Heart left ventricle (tissue), 16 donors: ENCODE measurements at places on chromosomes 13 and 19.

GRCh38 chr19:51473009-51473707 is 5.2 kb upstream of the CEACAM18 start:
- peak; percentile 71 for DNase-seq

DNA sequence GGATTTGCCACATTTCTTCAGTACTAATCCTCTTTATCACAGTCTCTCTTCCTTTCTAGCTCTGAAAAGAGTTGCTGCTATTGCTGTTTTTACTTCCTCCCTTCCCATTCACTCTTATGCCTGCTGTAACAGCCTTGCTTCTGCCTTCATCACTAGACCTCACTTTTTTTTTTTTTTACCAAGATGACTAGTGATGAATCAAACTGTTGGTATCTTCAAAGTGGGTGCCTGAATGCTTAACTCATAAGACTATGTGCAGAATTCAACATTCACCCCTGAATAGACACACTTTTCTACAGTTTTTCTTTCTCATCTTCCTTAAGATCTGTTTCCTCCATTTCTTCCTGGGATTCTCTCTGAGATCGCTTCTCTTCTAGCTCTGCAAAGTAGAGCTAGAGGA is 217.2 kb upstream of the HTR2A start:
- no peak for DNase-seq

DNA sequence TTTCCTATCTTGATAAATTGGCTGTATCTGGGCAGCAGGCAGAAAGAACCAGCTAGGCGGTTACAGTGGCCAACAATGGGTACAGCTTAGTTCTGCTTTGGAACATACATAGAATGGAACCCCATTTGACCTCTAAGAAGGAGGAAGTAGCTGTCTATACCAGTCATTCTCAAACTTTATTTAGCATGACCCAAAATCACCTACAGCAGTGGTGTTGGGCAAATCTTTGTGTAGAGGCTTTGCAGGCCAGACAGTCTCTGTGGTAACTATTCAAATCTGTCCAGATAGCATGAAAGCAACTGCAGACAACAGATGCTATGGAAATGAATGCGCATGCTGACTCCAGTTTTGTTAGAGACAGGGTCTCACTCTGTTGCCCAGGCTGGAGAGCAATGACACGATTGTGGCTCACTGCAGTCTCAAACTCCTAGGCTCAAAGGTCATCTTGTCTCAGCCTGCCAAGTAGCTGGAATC is 12.0 kb upstream of the KCNC3 start:
- DNase-seq: no peak

GRCh38 chr19:8329996-8330395 is 8.7 kb downstream of the RPS28 start:
- DNase-seq: no peak

- DNase-seq: no peak
Observed at GRCh38 chr19:43599635-43600295, 3.4 kb downstream of the ZNF576 start.

GRCh38 chr13:110359840-110360301 is 52.8 kb downstream of the COL4A2 start:
- DNase-seq: no peak

GRCh38 chr19:28960586-28960985 is 252.4 kb downstream of the UQCRFS1 start:
- DNase-seq: no peak

DNA sequence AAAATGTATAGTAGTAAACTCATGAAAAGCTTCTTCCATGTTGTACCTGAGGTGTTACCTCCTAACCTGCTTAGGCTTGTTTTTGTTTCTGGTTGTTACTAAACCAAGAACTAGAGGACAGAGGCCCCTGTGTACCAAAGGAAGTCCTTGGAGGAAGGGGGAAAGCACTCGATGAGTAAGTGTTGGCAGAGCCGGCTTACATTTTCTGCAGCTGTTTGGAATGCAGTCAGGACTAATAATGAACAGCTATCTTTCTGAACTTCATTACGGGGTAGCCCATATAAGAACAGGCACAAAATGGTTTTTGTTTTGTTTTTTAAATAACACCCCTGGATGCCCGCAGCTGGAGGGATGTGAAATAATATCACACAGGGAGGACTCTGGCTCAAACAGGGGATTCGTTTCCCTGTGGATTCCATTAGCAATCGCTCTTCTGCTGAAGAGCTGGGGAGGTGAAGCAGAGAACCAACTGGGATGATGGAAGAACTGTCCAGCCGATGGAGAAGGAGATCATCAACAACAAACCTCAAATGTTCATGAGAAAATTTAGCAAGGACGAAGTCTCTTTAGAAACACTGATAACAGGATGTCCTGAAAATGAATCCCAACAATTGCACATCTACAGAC is 214.2 kb upstream of the MAB21L1 start:
- no peak for DNase-seq

DNA sequence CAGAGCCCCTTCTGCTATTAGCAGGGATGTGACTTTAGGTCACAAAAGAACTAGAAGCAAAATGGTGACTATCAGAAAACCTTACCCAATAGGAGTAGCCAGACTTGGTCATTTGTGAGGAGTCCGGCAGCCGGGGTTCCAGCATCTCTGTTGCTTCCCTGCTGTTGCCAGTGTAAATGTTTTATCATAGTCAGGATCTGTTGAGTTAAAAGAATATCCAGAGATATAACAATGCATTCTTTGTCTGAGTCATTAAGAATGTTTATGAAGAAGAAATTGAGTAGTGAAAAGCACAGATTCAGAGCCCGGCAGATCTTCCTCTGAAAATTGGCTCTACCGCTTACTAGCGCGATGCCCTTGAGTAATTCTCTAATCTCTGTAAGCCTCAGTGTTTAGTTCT is 84.2 kb downstream of the COL4A2 start:
- DNase-seq: no peak

GRCh38 chr13:113905942-113906341 is 42.1 kb upstream of the GAS6 start:
- DNase-seq: no peak

GRCh38 chr19:3563709-3564524 is 6.5 kb upstream of the MFSD12 start:
- DNase-seq: no peak

DNA sequence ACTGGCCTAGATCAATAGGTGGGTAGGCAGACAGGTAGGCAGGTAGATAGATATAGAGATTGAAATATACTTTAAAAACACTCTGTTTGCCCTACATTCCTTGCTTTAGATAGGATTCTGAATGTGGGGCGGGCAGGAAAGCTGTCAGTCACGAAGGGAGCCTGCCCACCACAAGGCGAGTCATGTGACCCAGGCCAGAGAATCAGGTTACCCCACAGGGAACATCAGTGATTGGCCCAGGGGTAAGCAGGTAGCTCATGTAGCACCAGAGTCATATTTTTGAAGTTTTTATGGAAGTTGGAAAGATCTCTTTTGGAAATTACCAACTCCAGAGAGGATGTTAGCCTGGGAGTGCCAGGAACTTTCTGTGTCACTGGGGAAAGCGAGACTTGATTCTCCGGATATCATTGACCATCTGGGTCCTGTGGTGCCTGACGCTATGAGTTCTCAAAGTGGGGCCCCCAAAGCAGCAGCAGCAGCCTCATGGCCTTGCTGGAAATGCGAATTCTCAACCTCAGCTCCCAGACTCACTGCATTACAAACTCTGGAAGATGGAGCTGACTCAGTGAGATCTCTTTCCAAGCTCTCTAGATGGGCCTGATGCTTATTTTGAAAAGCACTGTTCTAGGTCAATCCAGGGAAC is 60.3 kb downstream of the IRS2 start:
- no peak for DNase-seq

DNA sequence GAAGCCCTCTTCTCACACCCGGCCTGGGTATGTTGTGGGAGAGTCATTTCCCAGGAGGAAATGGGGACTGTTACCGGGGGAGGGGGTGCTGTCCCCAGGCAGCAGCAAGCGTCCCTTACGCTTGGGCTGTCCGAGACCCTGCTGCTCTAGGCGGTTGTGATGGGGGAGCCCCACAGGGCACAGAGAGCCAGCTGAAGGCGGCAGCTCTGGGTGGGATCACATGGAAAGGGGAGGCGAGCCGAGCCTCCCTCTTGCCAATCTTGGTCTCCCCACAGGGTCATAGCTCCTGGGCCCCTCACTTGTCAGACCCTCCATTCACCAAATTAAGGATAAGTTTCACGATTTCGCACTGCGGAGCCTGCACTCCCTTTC is 22.0 kb downstream of the EPN1 start:
- DNase-seq: peak; percentile 11

DNA sequence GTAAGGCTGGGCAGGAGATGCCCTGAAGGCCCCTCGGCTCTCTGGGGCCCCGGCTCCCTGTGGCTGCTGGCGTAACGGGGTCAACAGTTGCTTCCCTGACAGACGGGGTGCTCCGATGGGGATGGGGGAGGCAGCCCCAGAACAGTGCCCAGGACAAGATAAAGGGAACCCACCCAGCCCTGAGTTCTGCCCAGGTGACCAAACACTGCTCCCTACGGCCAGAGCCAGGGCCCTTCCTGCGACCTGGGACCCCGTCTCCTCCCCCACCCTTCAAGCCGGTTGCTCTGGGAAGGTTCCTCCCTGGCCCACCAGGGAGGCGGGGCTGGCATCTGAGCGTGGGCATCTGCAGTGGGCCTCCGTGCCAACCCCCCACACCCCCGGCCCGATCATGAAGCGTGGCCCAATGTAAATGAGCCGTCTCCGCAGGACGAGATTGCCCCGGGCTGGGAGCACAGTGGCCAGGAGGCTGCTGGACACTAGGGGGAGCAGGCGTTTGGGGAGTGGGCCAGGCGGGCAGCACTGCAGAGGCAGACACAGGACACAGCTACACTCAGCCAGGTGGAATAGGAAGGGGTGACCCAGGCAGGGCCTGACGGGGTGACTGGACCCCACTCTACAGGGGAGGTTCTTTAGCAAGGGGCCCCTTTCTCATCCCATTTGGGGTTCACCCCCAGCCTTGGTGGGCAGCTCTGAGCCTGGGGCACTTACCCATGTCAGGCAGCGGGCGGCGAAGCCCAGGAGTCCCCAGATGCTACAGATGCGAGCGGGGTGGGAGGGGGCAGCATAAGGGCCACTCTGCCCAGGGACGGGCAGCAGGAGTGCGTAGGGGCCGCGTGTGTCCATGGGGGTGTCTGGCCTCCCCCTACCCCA is 1.2 kb upstream of the NKPD1 start:
- DNase-seq: no peak

DNA sequence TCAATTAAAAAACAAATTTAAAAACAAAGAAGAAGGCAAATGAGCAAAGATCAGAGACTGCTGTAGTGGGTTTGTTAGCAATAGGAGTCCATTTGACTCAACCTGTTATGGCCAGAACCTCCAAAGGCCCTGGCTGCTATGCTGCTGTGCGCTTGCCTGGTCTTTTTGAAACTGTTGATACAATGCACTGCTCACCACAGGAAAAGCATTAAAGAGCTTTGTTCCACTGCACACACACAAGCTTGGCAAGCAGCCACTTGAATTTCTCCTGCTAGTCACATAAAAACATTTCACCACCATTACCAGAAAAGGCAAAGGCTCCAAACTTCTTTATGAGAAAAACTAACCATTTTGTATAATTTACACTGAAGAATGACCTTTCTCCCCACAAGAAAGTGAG is 132.2 kb downstream of the FREM2 start:
- no peak for DNase-seq

GRCh38 chr19:56105090-56105701 is 15.9 kb downstream of the ZNF787 start:
- peak; percentile 72 for DNase-seq

DNA sequence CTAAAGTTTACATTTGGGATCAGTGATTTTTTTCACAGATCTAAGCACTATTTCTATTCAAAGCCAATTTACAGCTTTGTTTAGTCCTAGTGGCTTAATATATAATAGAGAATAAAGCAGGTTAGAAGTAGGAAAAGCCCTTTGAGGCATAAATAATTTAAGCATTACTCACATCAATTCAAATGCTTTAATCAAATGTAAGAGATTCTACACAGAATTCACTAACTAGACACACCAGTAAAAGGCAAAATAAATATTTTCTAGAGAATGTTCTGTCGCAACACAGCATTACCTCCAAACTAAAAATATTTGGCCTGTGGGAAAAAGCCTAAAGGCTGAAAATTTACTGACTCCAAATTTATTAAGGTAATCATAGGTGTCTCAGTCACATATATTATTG is 31.3 kb downstream of the KCTD12 start:
- no peak for DNase-seq

GRCh38 chr13:85503797-85504196 is 295.4 kb downstream of the SLITRK6 start:
- no peak for DNase-seq

- peak; percentile 51 for DNase-seq
Observed at GRCh38 chr19:35557539-35558399, 5.7 kb downstream of the ATP4A start.

DNA sequence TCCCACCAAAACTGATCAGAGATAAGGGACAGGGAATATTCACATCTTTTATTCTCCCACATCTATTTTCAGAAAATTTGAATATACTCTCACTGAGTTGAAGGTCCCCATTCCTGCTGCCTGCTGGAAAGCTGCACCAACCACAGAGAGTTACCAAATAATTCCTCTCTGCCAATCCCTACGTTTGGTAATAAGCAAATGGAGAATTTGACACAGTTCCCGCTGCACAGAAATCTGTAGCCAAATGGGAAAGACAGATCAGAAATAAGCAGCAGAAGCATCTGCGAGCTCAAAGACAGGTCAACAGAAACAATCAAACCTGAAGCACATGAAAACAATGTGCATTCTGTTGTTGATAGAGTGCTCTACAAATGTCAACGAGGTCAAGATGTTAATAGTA is 9.9 kb downstream of the ZNF112 start:
- no peak for DNase-seq

DNA sequence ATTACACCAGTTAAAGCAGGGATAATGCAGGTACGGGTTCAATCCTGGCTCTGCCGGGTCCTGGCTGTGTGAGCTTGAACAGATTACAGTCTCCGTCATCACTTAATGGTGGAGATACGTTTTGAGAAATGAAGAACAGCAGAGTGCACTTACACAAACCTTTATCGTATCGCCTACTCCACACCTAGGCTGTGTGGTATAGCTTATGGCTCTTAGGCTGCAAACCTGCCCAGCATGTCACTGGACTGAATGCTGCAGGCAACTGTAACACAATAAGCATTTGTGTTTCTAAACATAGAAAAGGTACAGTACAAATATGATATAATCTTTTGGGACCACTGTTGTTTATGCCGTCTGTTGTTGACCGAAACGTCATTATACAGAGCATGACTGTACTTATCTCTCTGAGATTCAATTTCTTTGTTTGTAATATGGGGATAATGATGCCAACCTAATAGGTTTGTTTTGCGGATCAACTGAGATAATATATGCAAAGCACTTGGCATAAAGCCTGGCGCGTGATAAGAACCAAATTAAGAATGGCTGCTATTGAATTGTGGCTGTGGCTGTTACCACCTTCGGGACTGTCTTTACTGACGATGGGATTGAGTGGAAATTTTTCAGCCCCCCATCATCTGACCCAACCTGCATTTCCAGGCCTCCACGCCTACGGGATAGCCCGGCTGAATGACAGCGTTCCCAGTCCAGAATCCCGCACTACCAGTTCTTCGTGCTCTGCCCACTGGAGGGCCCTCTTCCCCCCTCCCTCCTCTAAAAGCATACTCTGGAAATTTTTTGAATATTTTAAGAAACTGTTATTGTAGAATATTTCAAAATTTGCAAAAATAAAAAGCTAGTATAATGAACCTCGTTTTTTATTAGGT is 11.2 kb downstream of the KRTDAP start:
- no peak for DNase-seq
